ENCODE measurements at places on chromosomes 11 and 22. TPM values are rescaled to one million over a fixed set of nuclear protein-coding genes. Genes with fewer than 3 reads are reported as not detected.

The IGLL5 gene
- total RNA-seq: not detected

The AAMDC gene
- 11.9 TPM for total RNA-seq

The ANO1 gene
- total RNA-seq: 1.3 TPM

The C22orf42 gene
- total RNA-seq: not detected

The DRICH1 gene
- not detected for total RNA-seq

The ZBTB16 gene
- total RNA-seq: 3.1 TPM

The BTBD18 gene
- not detected for total RNA-seq

The CCDC116 gene
- not detected for total RNA-seq

The TREH gene
- not detected for total RNA-seq

The CATSPERZ gene
- total RNA-seq: 0.26 TPM

The PIWIL4 gene
- total RNA-seq: 0.38 TPM

The HTR3B gene
- not detected for total RNA-seq

The CCDC179 gene
- not detected for total RNA-seq

The P2RY6 gene
- 0.26 TPM for total RNA-seq

The NXPE2 gene
- total RNA-seq: not detected

All from bronchial epithelial cell (primary cell).